ENCODE measurements at places on chromosomes 3 and 15.
A peak's percentile ranks its signal among the peaks of the same experiment; 100 is the strongest.

DNA sequence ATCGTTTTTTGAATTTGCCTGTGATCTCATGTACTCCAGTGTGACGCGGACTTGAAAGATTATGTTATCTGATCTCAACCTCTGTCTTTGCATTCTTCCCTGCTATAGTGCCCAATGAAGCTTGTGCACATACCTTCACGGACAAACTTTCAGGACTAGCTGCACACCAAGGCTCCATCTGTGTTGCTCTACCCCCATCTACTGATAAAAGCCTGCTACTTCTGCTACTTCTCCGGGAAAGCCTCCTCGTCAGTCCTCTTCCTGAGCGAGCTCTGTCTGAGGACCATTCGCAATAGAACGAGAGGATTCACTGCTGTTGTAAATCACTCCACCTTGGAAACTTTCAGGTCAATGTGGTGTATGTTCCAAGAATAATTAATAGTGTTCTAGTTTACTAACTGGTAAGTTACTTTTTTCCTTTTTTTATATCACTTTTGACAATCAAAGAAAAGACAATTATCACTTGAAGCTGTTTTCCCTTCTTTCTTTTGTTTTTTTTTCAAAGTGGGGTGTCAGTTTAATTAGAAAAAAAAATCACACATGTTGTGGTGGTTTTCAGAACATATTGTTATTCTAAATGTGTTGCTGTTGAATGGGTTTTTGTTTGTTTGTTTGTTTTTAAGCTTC lies 217.6 kb downstream of the ARRDC4 start:
- peak; percentile 52 for DNase-seq

- peak; percentile 42 for DNase-seq
Observed at GRCh38 chr3:71121429-71122167, 461.9 kb downstream of the FOXP1 start.

DNA sequence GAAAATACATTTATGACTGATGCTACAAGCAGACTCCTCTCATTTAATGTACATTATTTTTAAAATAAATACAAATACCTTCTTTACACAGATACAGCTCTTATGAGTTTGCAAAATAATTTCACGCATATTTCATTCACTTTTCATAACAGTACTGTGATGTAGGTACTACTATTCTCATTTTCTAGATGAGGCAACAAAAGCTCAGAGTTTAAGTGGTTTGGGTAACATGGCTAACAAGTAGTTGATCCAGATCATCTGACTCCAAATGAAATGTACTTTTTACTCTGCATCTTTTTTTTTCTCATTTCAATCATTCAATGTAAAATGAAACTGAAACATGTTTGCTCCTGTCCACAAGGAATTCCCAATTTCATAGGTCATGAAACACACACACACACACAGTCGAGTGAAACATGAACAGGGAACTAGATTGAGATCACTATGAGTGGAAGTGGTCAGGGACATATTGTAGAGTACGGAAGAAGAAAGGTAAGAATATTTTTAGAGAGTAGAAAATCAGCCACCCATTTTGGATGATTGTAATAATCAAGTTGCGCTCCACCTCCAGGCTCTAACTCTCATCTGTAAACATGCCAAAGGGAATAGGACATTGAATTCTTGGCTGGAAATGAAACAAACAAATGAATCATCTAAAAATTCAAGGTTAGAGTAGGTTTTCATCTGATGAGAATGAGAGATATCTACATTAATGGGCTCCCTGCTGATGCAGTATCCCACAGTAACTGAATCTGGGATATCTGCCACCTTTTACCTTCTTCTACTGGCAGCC lies 92.4 kb downstream of the CLDN1 start:
- DNase-seq, result no peak

DNA sequence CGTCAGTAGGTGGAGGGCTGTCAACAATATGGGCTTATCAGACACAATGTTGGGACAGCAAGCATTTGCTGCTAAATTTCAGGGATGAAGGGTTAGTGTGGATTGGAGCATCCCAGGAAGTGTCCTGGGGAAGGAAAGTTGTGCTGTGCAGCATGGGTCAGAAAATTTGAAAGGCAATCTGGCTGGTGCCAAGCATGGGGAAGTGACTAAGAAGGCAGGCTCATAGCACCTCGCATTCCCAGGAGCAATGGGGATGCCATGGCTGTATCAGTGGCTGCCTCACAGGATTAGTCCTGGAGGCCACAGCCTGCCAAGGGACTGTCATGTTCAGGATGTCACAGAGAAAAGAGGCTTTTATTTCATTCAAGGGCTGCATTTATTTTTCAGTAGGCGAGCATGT lies 322.4 kb upstream of the TRIM42 start:
- no peak for DNase-seq

GRCh38 chr15:45631776-45632175 lies 3.1 kb upstream of the SQOR start:
- no peak for DNase-seq

DNA sequence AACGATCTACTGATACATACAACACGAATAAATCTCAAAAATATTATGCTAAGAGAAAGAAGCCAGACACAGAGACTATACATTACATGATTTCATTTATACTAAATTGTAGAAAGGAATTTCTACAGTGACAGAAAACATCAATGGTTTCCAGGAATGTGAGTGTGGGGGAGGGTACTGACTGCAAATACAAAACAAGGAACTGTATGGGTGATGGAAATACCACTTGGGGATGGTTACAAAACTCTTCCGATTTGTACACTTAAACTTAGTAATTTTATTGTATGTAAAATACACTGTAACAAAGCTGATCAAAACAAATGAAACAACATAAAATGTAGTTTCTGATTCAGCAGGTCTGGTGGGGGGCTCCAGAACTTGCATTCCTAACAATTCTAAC lies 45.8 kb upstream of the IP6K2 start:
- DNase-seq, result no peak

DNA sequence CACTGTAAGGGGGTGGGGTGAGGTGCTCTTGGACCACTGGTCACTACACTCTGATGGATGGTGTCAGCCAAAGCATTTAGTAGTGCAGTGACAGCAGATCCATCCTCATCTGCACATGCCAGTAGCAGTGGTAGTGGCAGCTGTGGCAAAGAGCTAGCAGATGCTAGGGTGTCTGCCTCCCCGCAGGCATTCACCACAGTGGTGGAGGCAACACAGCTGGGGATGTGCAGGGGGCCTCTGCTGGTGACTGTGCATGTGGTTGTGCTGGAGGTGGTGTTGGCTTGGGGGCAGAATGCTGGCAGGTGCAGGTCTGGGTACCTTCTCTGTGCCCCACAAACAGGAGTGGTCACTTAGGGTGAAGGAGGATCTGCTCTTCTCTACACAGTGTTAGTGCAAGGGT lies 19.4 kb upstream of the DCUN1D1 start:
- DNase-seq, result no peak

DNA sequence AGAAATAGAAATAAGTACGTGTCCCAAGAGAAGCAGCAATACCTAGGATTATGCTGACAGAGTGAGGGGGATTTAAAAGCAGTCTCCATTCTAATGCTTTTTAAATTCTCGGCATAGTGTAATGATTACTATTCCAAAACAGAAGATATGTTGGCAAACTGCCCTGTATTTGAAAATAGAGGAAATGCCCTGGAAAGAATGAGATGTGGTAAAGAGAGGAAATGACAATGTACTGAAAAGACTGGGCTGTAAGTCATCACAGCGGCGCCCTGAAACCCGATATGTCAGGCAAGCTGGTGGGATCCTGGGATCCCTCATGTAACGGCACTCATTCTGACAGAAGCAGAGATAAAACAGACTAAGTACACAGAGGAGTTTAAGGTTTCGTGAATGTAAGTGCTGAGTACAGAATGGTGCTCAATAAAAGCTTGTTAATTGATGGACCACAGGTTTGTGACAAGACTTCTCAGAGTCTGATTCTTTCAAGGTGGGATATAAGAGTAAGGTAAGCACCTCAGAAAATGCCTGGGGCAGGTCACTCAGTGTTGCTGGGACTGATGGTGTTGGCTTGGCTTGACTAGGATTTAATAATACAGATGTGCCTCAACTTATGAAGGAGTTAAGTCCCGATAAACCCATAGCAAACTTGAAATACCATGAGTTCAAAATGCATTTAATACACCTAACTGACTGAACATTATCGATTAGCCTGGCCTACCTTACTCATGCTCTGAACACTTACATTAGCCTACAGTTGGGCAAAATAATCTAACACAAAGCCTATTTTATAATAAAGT lies 91.4 kb downstream of the NFKBIZ start:
- DNase-seq, result no peak

DNA sequence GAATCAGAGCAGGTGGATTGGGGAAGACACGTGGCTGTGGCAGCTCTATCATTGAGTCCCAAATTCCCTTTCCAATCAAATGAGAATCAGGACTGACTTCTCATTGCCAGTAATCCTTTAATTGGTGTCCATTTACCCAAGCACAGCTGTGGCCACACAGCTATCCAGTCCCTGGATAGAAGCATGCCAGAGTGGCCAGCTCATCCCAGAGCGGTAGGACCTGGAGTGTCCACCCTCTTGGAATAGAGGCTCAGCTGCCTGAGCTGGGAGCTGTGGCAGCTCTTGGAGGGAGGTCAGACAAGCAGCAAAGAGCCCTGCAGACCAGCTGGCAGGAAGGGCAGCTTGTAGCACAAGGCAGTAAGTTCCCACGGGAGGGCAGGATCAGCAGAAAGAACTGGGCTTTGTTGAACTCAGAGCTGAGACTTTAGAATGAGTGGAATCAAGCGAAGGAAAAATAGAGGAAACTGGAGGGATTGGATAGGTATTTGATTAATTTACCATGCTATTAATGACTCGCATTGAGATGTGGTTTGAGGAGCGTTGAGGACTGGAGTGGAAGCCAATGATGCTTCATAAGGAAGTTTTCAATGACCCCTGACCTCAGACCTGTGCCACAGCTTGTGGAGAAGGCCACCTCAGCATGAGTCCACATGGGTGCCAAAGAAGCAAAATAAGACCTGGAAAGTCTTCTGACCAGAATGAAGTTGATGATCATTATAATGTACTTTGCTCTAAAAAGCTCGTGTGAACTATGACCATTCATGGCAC lies 6.9 kb upstream of the ALPK3 start:
- DNase-seq, result no peak

DNA sequence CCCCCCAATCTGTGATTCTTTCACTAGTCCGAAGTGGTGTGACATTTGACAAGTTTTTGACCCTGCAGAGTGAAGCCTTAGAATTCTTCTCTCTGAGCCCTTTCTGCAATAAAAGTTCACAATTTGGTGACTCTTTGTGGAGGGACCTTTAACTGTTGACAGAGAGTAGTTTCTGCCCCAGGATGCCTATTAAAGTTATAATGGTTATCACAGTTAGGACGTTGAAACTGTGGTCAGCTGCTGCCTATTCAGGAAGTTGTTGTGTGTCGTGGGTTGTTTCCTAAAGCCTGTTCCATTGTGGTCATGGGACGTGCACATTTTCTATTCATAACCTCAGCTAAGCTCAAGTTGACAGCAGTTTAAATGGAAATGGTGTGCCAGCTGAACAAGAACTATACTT lies 274.5 kb downstream of the NEK10 start:
- DNase-seq, result no peak

GRCh38 chr3:25291481-25291905 lies 136.6 kb upstream of the RARB start:
- no peak for DNase-seq

DNA sequence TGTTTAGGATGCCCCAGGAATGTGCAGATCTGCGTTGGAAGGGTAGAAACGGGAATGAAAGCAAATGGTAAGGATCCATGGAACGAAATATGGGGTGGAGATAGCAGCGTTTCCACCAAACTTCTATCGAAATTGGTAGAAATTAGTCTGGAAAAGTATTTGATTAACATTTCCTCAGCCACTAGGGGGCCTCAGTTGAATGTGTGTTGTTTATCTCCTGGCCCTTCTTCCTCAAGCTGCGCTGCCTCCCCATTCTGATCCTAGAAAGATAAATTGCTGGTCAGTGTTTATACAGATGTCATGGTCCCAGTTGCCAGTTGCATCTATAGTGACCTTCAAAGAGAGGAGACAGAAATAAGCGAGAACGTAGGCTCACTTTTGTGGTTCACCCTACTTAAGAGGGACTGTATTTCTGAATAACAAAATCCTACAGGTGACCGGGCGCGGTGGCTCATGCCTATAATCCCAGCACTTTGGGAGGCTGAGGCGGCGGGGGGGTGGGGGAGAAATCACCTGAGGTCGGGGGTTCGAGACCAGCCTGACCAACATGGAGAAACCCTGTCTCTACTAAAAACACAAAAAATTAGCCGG lies 457.1 kb downstream of the SQOR start:
- peak; percentile 25 for DNase-seq

GRCh38 chr3:129603561-129603942 lies 2.9 kb downstream of the PLXND1 start:
- DNase-seq, result no peak

- DNase-seq, result no peak
Observed at GRCh38 chr3:41321642-41321980, 122.3 kb downstream of the CTNNB1 start.

DNA sequence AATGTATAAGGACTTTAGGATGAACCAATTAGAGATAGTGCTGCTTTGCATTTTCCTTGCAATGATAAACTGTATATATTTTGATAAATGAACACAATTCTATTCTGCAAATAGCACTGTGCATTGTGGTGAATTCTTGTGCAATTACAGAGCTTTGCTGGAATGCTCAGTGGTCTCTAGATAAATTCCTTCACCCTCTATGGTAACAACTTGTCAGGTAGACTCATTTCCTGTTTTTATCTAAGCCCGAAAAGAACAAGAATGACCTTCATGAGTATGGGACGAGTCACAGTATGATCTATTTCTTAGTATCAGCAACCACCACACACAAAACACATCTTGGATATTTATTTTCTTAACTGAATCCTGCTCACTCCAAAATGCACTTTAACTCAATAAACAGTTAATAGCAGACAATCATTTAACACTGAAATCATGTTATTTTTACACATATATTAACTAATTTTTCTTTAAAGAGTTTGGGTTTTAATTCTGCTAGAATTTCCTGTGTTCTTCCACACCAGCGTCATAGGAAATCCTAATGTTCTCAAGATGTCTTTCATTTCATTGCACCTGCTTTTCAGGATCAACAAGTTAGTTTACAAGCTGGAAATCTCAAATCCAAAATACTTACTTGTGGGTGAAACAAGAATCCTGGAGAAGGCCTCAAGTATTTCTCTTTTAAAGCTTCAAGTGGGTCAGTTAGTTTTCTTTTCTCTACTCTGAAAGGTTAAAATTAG lies 551.2 kb downstream of the MECOM start:
- no peak for DNase-seq

DNA sequence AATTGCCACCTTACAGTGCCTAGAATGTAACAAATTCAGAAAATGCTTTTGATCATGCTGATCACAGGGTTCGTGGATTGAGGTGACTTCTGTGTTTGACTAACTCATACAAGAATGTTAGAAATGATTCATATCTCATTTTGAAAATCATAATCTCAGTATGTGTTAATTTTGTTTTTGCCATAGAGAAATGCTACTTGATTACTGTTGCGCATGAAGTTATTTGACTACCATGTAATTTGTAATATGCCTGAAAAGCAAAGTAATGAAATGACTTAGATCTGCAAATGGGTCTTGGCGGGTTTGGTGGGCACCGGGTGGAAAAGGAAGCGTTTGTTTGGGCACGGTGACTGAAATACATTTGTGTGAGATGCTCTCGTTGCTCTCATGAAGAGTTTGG lies 173.6 kb upstream of the BHLHE40 start:
- peak; percentile 83 for DNase-seq

GRCh38 chr3:16808393-16809107 lies 76.2 kb upstream of the PLCL2 start:
- no peak for DNase-seq

- no peak for DNase-seq
Observed at GRCh38 chr15:77335298-77335697, 84.6 kb downstream of the PEAK1 start.
